ENCODE measurements at places on chromosomes 7 and 10.

DNA sequence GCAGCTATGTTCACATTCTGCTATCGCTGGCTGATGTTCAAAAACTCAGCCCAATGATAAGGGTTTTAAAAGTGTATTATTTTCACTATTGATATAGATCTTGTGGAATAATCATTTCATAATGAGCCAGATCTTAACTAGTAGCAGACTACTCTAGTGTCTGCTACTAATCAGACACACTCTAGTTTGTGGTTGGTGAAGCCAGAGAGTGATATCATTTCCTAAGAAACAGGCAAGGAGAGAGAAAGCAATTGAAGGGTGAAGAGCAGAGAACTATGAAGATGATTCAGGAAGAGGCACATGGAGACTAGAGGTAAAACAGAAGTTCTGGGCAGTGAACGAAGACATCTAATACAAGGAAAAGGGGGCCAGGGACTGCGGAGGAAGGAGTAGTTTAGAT lies 58.2 kb upstream of the BET1 start:
- DNase-seq = no peak

GRCh38 chr10:87818505-87819288 lies 671 bp upstream of the ATAD1 start:
- DNase-seq = peak; percentile 59

DNA sequence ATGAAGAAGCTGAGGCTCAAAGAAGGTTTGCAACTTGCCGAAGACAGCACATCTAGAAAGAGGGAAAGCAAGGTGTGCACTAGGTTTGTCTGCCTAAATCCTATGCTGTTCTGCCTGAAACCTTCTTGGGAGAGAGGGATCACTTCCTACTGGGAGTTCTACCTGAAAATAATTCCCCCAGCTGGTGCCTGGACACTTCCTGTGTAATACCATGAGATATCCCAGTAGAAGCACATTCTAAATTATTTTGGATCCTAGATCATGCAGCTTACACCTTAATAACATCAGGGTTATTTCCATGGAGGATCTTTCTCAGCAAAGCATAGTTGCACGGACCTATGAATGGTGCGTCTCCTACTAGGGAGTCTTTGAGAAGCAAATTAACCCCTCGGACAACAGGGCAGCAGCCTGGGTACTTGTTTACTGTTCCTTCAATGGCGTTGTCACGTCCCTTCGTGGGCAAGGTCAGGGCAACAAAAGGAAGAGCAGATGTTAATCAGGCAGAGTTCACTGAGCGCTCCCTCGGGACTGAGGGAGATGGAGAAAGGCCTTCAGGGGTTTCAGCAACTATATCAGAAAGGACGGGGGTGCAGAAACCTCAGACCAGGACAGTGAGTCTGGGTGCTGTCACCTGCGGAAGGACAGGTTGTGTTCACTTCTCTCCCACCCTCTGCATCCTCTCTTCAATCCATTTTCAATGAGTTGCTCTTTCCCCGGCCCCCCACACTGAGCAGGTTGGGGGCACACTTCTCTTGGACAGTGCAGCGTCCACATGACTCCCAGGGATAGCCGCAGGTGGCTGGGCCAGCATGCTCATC lies 44.0 kb downstream of the OAT start:
- no peak for DNase-seq

DNA sequence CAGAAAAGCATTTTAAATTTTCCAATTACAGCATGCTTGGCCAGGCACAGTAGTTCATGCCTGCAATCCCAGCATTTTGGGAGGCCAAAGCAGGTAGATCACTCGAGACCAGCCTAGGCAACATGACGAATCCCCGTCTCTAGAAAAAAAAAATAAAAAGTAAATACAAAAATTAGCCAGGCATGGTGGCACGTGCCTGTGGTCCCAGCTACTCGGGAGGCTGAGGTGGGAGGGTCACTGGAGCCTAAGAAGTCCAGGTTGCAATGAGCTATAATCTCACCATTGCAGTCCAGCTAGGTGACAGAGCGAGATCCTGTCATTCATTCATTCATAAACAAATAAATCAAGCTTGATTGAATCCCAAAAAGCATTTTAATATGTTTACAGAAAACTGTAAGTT lies 234.9 kb downstream of the PARD3 start:
- DNase-seq = no peak

DNA sequence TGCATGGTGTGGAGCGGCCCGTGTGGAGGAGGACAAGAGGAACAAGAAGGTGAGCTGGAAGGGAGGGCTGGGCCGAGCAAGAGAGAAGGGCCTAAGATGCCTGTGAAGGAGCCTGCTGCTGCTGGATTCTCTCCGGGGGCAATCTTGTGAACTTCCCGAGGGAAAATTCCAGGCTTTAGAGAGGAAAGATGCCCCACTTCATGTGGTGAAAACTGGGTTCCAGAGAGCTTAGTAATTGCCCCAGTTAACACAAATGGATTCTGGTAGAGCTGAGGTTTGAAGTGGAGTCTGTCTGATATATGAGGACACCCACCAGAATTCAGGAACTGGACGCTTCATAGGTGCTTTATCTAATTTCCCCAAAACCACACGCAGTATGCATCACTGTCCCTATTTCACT lies 114.1 kb upstream of the ZMIZ1 start:
- no peak for DNase-seq

DNA sequence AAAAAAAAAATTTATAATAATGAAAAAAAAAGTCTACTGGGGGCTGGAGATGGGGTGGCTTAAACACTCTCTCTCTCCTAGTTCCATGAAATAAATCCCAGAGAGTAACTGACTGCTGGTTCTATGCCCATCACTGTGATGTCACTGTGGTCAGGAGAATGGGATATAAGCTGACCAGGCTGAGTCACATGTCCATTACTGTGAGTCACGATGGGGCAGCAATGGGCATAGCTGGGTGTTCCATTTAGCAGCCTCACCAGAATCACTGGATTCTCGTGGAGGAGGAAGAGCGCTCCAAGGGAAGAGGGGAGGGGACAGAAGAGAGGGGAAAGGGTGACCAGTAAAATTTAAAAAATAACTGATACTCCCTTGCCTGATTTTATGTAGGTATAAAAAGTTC lies 37.1 kb downstream of the MASTL start:
- no peak for DNase-seq

GRCh38 chr7:137080516-137081203 lies 212.2 kb downstream of the CHRM2 start:
- no peak for DNase-seq

- no peak for DNase-seq
Measured at GRCh38 chr7:575425-576366, 56.0 kb upstream of the PDGFA start.

DNA sequence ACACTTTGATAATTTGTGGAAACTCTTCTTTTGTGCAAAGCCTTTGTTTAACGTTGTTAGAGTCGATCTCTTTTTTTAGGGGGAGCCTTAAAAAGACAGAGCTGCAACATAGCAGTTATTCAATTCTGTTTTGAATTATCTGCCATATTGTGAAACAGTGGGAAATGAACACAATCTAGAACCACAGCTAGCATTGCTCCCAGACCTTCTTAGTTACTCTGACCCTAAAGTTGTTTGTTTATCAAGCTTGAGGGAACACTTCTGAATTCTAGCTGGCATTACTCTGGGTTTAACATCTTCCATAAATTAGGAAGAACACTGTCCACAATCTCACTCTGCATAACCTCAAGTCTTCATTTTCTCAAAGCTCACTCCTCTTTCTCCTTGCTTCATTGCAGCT lies 217.7 kb downstream of the PRKG1 start:
- DNase-seq = no peak

DNA sequence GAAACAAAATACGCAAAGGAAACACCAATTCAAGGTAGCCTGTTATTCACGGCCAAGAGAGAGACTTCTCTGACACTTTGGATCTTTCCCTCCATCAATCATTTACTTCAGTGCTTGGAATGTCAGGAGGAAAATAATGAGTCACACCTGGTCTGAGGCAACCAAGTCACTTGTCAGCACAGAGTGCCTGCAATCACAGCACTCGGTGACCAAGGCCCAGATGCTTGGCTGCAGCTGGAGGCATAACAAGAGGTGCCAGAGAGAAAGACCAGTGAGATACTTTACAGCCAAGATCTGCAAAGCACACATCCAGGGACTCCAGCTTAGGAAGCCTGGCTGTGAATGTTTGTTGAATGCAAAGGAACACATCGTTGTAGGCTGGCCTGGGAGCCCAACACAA lies 33.9 kb downstream of the ASB13 start:
- no peak for DNase-seq

DNA sequence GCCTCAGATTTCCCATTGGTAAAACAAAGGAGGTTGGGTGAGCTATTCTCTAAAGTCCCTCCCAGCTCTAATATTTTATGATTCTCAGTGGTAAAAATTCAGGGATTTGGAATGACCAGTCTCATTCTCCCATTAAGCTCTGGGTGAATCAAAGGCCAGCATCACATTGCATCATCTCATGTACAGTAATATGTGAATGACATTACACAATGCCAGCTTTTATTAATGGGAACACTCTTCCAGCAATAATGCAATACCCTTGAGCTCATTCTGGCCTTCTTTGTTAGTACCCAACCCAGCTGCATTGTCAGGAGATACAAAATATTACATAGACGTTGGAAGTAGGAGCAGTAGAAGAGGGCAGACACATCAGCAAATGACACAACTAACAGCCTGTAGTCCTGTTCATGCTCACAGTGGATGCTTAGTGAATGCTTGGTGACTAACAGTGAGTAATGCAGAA lies 100.0 kb upstream of the EGR2 start:
- no peak for DNase-seq

DNA sequence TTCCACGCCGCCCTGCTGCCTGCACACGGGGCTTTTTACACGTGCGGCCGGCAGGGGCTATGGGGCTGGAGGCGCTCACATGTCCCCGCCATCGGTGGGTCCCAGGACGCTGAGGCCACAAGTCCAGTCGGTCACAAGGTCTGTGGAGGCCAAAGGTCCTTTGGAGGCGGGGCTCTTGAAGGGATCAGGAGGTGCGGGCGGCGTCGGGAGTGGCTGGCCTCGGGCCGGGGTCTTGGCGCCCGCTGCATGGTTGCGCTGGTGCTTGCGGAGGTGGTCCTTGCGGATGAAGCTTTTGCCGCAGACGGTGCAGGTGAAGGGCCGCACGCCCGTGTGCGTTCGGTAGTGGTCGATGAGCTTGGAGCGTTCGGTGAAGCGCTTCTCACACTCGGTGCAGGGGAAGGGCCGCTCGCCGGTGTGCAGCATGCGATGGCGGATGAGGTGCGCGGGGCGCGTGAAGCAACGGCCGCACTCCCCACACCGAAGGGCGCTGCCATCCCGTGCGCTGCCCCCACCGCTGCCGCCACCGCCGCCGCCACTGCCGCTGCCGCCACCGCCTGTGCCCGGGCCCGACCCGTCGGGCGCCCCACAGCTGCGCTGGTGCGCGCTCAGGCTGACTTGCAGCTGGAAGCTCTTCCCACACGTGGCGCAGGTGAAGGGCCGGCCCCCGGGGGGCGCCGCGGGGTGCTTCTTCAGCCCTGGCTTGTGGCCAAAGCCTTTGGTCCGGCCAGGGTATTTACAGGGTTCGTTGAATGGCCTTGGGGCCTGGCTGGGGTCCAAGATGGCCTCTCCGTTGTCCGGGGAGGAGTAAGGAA lies 13.7 kb upstream of the ZNF777 start:
- no peak for DNase-seq

- DNase-seq = no peak
Measured at GRCh38 chr10:6843481-6843881, 263.4 kb upstream of the PRKCQ start.

- no peak for DNase-seq
Measured at GRCh38 chr10:76456197-76456596, 1024.8 kb downstream of the LRMDA start.

- DNase-seq = no peak
Measured at GRCh38 chr10:32937911-32938424, 20.1 kb downstream of the ITGB1 start.

GRCh38 chr10:1529806-1530413 lies 207.4 kb downstream of the ADARB2 start:
- no peak for DNase-seq

DNA sequence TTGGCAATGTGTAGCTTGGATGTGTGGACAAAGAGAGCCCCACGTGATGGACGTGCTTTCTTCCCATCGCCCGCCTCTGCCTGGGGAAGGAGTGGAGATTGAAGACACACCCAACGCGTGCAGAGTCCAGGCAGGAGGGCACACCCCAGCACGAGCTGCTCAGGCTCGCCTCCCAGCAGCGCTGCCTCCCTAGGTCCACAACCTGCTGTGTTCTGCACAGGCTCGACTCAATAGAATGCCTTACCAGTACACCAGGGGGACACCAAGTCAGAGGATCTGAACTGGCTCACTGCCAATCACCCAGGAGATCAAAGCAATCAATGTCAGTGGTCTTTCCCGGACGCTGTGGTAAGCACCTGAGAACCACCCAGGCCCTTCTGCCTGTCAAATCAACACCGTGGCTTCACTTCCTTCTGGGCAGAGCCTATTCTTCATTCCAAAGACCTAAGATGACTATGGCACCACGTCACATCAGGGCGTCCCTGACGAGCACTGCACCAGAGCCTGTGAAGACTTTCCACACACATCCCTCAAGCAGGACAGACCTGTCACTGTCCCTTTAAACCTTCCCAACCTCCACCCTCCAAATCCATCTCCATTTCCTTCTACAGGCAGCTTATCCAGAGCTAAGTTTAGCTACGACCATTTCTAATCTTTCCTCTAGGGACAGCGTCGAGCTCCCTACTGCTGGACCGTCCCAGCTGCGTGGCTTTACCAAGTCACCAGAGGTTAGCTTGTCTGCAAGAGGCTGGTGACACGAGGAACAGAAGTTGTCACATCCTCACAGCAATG lies 72.3 kb downstream of the AMZ1 start:
- DNase-seq = no peak

DNA sequence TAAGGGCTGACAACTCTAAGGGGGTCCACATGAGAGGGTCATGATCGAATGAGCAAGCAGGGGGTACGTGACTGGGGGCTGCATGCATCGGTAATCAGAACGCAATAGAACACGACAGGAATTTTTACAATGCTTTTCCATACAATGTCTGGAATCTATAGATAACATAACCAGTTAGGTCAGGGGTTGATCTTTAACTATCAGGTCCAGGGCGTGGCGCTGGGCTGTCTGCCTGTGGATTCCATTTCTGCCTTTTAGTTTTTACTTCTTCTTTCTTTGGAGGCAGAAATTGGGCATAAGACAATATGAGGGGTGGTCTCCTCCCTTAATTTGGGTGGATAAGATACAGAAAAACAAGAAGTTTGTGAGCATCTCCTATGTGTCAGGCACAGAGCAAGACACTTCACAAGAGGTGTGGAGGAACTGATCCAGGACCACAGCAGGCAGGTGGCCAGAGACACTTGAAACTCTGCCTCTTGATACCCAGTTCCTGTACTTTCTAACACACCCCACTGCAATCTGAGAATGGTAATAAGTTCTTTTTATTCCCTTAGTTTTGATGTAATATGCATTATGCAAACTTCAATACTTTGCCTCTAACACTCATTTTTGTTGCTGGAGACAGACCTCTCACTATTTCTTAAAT lies 18.0 kb upstream of the MRLN start:
- DNase-seq = no peak

DNA sequence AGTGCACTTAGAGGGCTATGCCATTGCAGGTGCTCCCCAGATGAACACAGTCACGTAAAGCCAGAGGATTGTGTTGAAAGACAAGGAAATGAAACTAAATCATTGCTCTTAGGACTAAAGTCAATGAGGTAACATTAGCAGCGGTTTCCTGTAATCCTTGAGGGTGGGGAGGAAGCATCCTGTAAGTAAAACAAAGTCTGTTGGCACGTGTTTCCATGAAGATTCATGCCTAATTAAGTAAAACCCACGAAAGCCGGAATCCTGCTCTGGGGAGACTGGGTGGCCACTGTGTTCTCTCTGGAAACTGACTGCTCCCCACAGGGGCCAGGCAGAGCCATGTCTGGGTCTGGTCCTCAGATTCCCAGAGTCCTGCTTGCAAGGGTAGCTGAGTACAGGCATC lies 18.3 kb downstream of the STEAP1B start:
- no peak for DNase-seq

- DNase-seq = no peak
Measured at GRCh38 chr7:102291916-102292267, 5.2 kb downstream of the SH2B2 start.
